ENCODE measurements at places on chromosomes 2 and 18.

GRCh38 chr2:240604939-240605716 is 18.6 kb downstream of the CAPN10 start:
- no peak for DNase-seq

DNA sequence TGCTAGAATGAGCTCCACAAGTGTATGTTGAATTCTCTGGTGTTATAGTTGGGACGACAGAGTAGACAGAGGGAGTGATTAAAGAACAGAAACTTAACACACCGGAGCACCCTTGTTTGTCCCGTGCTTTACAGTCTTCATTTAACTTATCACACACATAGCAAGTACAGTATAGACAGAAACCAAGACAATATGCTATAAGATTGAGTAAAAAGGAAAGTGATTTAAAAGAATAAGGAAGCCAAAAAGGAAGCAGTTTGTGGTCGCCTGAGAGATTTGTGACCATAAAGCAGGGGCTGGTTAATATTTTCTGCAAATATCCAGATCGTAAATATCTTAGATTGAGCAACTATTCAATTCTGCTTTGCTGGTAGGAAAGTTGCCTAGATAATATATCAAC is 1128.4 kb downstream of the TSN start:
- DNase-seq, result no peak

- no peak for DNase-seq
These were observed 48.6 kb upstream of the SEC11C start for GRCh38 chr18:59090966-59091603.

GRCh38 chr2:68403199-68403644 is 38.1 kb downstream of the PLEK start:
- DNase-seq, result no peak

- no peak for DNase-seq
These were observed 92.4 kb downstream of the DYSF start for GRCh38 chr2:71545572-71546274.

DNA sequence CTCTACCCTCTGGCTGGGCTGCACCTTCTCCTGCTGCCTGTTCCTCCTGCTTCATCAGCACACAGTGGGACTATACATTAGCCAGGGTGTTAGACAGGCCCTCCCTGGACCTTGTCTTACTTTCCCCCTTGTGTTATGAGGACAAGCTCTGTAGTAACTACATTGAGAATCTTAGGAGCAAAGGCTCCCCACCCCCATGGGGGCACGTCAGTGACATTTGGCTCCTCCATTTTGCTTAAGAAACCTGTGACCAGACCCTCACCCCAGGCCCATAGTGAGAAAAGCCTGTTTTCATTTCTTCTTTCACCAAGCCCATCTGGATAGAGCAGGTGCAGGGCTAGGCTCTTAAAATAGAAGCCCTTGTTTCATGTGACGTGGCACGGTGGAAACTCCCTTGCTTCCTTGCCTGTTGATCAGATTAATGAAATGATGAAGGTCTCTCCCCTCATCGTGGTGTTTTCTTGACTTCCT is 146.7 kb downstream of the RPIA start:
- no peak for DNase-seq
